ENCODE measurements at places on chromosomes 4 and X.

GRCh38 chrX:117996408-117996807 is 120.2 kb downstream of the KLHL13 start:
- no peaks in the 10 kb centered on the region for H3K4me1 ChIP-seq
- no peaks in the 10 kb centered on the region for H3K36me3 ChIP-seq
- no peak overlapping the region for H3K27ac ChIP-seq
- DNase-seq: no peak
- no peaks in the 10 kb centered on the region for H3K27me3 ChIP-seq
- H3K4me3 ChIP-seq: no peak overlapping the region

DNA sequence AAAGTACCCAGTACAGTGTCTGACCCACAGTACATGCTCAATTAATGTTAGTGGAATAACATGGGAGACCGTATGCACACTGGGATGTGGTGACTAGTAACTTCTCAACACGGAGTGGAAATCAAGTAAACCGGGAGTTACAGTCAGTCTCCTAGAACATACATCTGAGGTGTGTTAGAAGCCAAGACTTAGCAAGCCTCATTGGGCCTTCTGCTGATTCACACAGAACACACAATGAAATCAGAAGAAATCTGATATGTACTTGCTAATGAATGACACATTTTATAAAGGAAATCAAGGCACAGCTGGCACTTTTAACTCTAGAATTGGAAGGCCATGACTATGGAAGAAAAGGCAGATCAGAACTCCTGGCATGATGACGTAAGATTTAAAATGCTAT is 13.0 kb downstream of the TRAPPC2 start:
- H3K4me3 ChIP-seq: no peak overlapping the region
- DNase-seq: no peak
- no peaks in the 10 kb centered on the region for H3K27me3 ChIP-seq
- peaks cover 4% of the 10 kb centered on the region for H3K36me3 ChIP-seq
- peak overlapping the region; percentile 59 for H3K27ac ChIP-seq

GRCh38 chr4:183337349-183337748 is 15.1 kb upstream of the CLDN24 start:
- H3K27ac ChIP-seq: no peak overlapping the region
- no peaks in the 10 kb centered on the region for H3K27me3 ChIP-seq
- no peaks in the 10 kb centered on the region for H3K36me3 ChIP-seq
- no peaks in the 10 kb centered on the region for H3K4me1 ChIP-seq
- no peak for DNase-seq
- no peak overlapping the region for H3K4me3 ChIP-seq

DNA sequence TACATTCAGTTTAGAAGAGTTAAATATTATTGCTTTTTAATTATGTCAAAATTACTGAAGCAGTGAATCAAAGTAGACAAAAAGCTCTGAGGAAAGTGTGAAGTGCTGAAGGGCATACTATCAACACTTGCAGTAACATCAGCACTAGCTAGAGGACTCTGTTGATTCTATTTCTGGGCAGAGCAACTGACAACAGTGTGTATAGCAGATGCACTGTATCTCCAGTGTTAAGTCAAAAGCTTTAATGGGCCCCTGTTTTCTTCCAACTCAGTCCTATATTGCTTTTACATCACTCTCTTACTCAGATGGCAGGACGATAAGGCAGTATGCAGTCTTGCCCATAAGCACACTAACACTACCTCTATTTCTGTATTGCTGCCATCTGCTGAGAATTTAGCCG is 435.2 kb upstream of the AMOT start:
- no peaks in the 10 kb centered on the region for H3K4me1 ChIP-seq
- no peak overlapping the region for H3K27ac ChIP-seq
- no peak overlapping the region for H3K4me3 ChIP-seq
- no peak for DNase-seq
- no peaks in the 10 kb centered on the region for H3K27me3 ChIP-seq

- H3K27me3 ChIP-seq: no peaks in the 10 kb centered on the region
- no peak overlapping the region for H3K4me3 ChIP-seq
- DNase-seq: no peak
- no peaks in the 10 kb centered on the region for H3K36me3 ChIP-seq
These were observed 67.3 kb downstream of the SHISA3 start for GRCh38 chr4:42464550-42465094.

GRCh38 chr4:52265781-52266525 is 214.8 kb downstream of the SPATA18 start:
- DNase-seq: no peak
- no peak overlapping the region for H3K27ac ChIP-seq
- no peaks in the 10 kb centered on the region for H3K27me3 ChIP-seq
- H3K4me1 ChIP-seq: no peaks in the 10 kb centered on the region
- H3K36me3 ChIP-seq: no peaks in the 10 kb centered on the region
- H3K4me3 ChIP-seq: no peak overlapping the region

GRCh38 chr4:13455411-13455810 is 28.7 kb downstream of the RAB28 start:
- H3K27ac ChIP-seq: no peak overlapping the region
- H3K27me3 ChIP-seq: no peaks in the 10 kb centered on the region
- no peaks in the 10 kb centered on the region for H3K4me1 ChIP-seq
- peaks cover 14% of the 10 kb centered on the region for H3K36me3 ChIP-seq
- no peak for DNase-seq
- H3K4me3 ChIP-seq: no peak overlapping the region

GRCh38 chr4:109873791-109874514 is 26.0 kb downstream of the LRIT3 start:
- H3K27me3 ChIP-seq: no peaks in the 10 kb centered on the region
- H3K4me3 ChIP-seq: no peak overlapping the region
- no peaks in the 10 kb centered on the region for H3K4me1 ChIP-seq
- H3K36me3 ChIP-seq: no peaks in the 10 kb centered on the region
- DNase-seq: no peak
- no peak overlapping the region for H3K27ac ChIP-seq

DNA sequence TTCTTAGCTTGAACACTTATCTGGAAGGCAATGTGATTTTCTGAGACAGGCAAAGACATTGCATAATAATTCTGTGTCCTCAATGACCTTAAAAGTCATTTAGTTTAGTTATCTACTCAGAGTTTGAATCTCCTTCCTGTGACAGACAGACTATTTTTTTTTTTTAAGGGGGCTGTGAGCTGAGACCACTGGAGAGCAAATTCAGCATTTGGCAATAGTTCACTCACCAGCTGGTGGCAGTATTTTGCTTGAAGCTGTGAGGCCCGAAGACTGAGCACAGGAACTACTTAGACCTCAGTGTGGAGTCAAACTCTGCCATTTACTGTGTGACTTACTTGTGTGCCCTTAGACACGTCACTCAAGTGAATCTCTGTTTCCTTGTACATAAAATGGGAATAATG is 22.9 kb upstream of the CPE start:
- H3K27ac ChIP-seq: no peak overlapping the region
- H3K27me3 ChIP-seq: no peaks in the 10 kb centered on the region
- H3K4me3 ChIP-seq: no peak overlapping the region
- H3K36me3 ChIP-seq: no peaks in the 10 kb centered on the region

- DNase-seq: no peak
- H3K27me3 ChIP-seq: no peaks in the 10 kb centered on the region
- H3K27ac ChIP-seq: no peak overlapping the region
- H3K4me1 ChIP-seq: no peaks in the 10 kb centered on the region
These were observed 120.5 kb downstream of the MAGEC2 start for GRCh38 chrX:142084611-142085010.

DNA sequence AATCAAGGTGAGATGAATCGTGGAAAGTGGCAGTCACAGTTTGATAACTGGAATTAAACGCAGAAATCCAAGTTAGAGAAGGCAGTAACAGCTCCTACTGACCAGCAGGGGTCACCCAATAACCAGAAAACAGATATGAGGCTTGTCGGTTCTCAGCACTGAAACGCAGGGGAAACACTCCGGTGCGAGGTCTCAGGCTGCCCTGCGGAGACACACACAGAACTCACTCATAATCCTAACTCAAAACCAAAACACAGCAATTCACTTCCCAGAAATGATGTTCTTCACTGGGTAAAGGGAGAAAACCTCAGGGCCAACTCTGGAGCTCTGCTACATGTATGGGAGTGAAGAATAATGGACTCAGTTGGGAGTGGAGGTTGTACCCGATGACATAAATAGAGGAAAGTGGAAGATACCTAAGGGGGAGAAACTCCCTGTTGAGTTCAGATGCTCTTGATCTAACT is 384.4 kb downstream of the RAPGEF2 start:
- no peaks in the 10 kb centered on the region for H3K4me1 ChIP-seq
- H3K27ac ChIP-seq: no peak overlapping the region
- H3K27me3 ChIP-seq: no peaks in the 10 kb centered on the region
- no peak for DNase-seq

DNA sequence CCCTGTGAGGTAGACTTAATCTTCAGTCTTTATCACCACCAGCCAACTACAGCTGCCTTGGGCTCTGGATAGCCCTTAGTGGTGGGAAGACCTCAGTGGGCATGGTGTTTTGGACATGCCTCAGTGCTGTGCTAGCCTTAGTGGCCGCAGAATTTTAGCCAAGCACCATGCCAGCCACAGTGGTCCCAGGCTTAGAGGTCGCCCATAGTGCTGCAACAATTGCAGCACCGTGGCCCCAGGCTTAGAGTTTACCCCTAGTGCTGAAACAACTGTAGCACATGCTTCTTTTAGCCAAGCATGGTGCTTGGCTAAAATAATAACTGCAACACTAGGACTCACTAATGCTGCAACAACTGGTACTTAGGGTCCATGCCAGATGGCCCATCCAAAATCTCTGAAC is 38.9 kb upstream of the SULT1B1 start:
- H3K4me3 ChIP-seq: no peak overlapping the region
- no peaks in the 10 kb centered on the region for H3K36me3 ChIP-seq
- no peaks in the 10 kb centered on the region for H3K4me1 ChIP-seq
- DNase-seq: no peak
